ENCODE measurements at places on chromosomes 1 and 21.

DNA sequence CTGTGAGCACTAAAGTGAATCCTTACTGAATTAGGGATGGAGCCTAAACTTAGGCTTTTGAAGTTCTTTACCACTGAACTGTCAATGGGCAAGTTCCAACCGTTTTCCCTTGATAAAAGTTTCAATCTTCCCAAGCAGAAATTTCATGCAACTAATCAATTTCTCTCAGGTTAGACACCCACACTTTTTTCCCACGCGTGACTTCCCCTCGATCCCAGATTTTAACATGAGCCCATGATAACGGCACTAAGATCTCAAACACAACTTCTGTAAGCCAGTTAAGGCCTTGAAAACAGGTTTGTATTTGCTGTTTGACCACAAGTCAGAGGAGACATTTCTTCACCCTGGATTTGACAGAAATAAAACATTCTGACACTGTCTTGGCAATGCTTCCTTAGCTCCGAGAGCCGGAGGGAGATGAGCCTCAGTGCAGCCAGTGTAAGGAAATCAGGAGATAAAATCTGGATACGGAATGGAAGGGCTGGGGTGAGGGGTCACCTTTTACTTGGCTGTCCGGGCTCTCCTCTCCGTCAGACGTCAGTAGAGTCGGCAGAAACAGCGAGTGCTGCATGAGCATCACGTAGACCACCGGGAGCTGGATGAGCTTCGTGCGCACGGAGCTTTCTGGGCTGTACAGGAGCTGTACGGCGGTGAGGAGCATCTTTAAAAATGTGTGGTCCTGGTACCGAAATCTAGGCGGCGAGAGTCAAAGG, 39.7 kb downstream of the MRAP start:
- DNase-seq = no peak

- no peak for DNase-seq
Observed at GRCh38 chr1:36207339-36207738, 16.9 kb upstream of the THRAP3 start.

DNA sequence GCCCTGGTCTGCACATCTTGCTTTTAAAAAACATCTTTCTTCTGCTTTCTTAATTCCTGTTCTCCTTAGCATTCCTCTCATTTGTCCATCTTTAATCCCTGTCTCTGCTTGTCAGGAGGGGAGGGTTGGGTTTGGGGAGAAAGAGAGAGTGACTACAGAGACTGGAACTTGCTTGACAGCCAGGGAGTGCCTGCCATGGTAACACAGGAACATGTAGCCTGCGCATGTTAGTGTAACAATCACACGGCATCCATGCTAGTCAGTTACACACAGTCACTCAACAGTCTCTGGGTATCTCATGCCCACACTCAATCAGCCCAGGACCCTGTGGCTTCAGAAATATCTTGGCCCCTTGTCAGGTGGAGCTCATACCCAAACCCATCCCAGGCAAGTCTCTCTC, 818 bp upstream of the TFAP2E start:
- DNase-seq = no peak

DNA sequence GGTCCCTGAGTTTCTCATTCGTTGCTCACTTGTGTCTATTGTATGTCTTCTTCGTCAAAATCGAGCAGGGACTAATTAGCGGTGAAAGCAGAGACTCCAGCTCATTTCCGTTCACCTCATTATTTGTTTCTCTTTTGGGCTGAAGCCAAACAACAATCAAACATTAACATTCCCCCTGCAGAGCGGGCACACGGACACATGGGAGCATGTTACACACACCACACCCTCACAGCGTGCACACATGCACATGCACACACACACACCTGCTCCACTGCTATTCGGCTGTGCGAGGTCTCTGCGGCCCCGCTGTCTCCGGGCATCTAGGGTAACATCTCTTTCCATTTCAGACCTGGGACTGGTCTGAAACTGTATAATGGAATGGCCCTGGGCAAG, 58.5 kb upstream of the LRRC8D start:
- no peak for DNase-seq

DNA sequence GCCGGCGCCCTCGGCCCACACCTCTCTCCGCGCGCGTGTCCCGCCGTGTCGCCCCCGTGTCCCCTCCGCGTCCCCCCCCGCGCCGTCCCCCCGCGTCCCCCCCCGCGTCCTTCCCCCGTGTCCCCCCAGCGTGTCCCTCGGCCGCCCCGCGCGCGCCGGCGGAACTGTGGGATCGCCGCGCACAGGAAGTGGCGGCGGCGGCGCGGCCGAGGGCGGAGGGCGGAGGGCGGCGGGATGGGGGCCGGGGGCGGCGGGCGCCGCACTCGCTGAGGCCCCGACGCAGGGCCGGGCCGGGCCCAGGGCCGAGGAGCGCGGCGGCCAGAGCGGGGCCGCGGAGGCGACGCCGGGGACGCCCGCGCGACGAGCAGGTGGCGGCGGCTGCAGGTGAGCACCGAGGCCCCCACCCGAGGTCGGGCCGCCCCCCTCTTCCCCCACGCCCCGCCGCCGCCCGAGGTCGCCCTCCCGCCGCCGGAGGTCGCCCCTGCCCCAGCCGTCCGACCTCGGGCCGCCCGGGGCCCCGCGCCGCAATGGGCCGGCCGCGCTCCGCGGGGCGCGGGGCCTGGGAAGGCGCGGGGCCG, at the start of gene AGPAT3:
Gene AGPAT3, plus strand, starts transcription at position 262 of the 578 bp plus-strand sequence. CDS start 94,459 bp downstream, outside the sequence.
- peak; percentile 25 for DNase-seq
